ENCODE measurements at places on chromosomes 2 and 18.

GRCh38 chr2:13651684-13652131 is 935.0 kb downstream of the TRIB2 start:
- no peak for ATAC-seq

- no peak for ATAC-seq
These were observed 6.7 kb downstream of the SETBP1 start for GRCh38 chr18:44687421-44687820.

DNA sequence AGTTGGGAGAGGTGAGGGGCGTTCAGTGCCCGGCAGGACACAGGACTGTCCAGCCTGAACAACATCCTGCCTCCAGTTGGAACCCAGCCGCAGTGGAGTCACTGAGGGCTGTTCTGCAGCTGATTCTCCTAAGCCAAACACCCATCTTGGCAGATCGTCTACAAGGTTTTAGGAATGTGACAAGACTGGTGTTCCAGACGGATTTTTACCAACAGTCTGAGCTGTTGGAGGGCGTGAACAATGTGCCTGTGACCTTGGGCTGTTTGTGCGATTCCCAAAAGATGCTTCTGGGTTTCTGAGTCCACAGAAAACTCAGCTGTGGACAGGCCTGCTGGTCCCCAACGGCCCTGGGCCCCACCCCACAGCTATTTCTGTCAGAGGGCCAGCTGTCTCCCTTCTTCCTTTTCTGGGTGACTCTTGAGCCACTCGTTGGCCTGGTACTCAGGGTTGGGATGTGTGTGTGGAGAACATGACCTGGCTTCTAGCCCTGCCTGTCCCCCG is 5.7 kb downstream of the LRRFIP1 start:
- ATAC-seq, result peak; percentile 72

DNA sequence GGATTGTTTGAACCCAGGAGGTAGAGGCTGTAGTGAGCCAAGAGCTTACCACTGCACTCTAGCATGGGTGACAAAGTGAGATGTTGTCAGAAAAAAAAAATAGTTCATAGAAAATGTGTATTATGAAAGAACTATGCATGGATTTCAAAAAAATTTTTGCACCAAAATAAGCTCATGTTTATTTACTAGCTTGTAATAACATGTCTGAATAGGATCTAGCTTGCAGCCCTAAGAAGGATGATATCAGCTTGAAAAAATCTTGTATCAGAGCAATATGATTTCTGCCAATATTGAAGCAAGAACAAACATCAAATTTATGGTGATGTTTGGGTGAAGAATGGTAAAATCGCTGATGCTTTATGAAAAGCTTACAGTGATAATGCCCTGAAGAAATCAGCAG is 97.0 kb upstream of the RFX8 start:
- no peak for ATAC-seq

- ATAC-seq, result no peak
These were observed 268.9 kb downstream of the SP3 start for GRCh38 chr2:173696274-173696673.

DNA sequence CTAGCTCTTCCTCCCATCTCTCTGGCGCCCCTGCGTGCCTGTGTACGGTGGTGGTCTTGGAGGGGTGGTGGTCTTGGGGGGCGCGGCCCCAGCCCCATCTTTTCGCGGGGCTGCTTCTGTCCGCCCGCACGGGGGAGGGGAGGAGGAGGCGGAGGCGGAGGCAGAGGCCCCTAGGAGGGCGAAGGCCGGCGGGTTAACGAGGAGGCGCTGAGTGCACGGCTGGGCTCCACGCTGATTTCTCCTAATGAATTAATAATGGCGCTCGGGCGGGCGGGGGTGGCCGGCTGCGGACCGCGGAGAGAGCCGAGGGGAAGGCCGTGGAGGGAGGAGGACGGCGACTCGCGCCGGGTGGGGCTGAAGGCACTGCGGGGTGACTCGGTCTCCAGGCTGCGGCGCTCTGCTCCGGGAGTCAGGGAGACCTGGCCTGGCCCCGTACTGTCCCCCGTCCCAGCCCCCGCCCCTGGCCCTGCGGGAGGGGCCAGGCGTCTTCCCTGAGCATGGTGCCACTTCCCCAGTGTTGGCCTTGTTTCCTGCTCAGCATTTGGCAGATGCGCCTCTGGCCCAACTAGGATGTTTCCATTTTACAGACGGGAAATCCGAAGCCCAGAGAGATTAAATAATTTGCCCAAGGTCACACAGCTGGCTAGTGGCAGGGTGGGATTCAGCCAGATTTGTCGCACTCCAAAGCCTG is 6.0 kb downstream of the GAREM2 start:
- ATAC-seq, result peak; percentile 66

DNA sequence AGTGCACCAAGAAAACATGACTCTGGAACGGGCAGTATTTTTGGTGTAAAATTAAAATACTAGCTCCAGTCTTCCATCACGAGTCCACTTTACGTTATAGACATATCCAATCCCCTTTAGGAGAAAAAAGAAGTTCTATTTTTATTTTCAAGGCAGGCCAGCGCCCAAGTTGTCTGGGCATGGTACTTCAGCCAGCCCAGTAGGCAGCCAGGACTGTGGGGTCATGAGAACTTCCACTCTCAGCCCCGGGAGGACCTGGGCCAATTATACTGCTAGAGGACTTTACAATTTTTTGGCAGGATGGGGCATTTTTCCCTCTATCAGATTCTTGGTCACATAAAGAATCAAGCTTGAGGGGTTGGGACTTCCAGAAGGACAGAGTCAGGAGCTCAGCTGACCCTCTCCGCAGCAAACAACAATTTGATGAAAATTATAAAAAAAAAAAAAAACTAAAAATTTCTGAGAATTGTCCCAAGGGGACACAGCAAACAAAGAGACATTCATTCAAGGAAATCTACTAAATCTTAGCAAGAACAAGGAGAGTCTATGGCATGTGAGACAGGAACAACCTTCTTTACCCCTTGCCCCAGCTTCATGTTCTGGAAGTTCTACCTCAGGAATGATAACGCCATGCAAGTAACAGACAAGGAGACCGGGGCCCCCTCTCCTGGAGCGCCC is 37.3 kb upstream of the B3GNT2 start:
- no peak for ATAC-seq

- ATAC-seq, result no peak
These were observed 44.1 kb downstream of the FAM171B start for GRCh38 chr2:186737732-186738508.

- ATAC-seq, result no peak
These were observed 31.1 kb downstream of the DOK1 start for GRCh38 chr2:74585406-74586185.

DNA sequence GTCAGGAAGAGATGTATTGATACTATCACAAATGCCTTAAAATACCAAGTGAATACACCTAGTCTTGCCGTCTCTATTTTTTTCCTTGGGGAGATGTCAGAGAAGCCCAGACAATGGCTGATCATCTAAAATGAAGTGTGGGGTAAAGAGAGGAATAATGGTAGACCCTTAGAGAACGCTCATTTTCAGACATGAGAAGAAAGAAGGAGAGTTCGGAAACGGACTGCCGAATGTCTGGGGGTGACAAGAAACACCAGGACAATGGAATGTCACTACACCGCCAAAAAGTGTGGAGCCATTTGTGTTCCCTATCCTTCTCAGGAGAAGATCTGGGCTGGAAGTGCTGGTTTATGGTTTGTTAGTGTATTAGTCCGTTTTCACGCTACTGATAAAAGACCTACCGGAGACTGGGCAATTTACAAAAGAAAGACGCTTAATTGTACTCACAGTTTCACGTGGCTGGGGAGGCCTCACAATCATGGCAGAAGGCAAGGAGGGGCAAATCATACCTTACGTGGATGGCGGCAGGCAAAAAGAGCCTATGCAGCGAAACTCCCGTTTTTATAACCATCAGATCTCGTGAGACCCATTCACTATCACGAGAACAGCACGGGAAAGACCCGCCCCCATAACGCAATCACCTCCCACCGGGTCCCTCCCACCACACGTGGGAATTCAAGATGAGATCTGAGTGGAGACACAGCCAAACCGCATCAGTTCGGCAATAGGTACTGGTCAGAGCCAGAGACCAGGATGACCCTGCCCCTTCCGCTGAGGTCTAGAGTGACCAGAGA is 743.7 kb downstream of the GALR1 start:
- no peak for ATAC-seq

DNA sequence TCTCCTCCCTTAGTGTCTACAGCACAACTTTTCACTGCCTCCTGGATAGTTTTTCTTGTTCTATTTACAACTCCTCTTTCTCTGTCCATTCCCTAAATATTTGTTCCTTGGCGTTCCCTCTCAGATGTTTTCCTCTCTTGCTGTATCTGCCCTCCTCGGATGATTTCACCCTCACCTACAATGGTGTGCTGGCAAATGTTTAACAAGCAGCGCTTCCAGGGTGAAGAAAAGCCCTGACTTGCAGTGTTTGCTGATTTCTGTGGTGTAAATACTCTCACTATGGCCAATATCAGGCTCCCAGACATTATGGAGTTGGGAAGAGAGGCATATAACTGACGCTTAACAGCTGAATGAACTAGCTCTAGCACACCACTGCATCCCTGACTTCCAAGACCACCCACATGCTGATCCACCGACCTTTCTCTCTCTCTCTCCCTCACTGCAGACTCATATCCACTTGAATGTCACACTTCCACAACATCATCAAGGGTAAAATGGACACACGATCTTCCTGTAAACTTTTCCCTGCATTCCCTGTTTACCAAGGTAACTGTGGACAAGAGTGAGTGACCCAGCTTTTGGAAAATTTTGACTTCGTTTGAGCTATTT is 31.5 kb upstream of the SPTBN1 start:
- ATAC-seq, result no peak

- ATAC-seq, result no peak
These were observed 162.4 kb downstream of the DDX1 start for GRCh38 chr2:15753811-15754702.

GRCh38 chr2:29363111-29363510 is 247.9 kb downstream of the CLIP4 start:
- ATAC-seq, result no peak

GRCh38 chr18:50697509-50697908 is 122.3 kb downstream of the MRO start:
- ATAC-seq, result no peak

- ATAC-seq, result no peak
These were observed 22.1 kb downstream of the ABHD3 start for GRCh38 chr18:21682371-21683051.

- peak; percentile 68 for ATAC-seq
These were observed 36.5 kb downstream of the EFR3B start for GRCh38 chr2:25078170-25079049.

DNA sequence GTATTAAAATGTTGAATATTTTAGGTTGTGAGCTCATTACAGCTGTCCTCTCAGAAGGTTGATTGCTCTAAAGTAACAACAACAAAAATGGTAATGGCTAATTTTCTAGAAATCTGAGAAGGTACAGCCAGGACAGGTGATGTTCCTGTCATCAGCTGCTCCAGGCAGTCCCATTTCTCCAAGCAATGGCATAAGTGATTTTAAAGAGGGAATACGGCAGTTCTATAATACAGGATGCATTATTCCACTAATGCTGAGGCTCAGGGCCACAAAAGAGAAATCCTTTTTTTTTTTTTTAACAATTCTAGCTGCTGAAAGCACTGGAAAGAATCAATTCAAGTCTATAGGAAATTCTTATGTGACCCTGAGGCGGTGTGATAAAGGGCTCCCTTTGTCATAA is 199.9 kb downstream of the PMAIP1 start:
- ATAC-seq, result no peak

DNA sequence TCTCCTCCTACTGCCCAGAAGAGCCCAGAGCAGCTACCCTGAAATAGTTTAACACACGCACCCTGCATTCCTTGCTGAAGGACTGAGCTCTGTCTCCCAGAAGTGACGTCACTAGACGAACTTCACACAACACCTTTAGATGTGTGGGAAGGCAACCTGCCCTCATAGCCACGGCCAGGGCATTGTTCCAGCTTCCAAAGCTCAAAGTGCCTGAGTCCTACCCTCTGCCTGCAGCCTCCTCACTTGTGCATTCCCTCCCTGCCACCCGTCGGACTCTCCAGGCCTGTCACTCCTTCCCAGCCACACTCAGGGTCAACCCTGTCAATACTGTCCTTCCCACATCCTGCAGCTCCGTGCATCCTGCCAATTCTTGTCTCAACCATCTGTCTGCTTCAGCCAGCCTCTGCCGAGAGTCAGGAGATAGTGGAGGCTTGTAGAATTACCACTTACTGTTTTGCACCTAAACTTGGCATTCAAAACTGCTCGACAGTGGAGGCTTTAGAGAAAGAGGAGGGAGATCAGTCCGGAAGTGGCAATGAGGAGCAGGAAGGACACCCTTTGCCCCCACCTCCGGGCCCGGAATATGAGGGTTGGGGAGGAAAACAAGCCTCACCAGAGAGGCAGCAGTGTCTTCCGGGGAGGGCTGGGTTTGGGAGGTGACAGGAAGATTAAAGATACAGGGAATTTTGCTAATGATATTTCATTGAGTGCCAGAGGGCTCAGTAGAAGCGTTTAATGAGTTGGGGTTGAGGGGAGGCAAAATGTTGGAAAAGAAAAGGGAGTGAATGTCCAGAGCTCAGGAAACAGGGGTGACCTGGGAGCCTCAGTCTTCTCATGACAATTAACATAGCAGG is 72.3 kb upstream of the ATG16L1 start:
- no peak for ATAC-seq

DNA sequence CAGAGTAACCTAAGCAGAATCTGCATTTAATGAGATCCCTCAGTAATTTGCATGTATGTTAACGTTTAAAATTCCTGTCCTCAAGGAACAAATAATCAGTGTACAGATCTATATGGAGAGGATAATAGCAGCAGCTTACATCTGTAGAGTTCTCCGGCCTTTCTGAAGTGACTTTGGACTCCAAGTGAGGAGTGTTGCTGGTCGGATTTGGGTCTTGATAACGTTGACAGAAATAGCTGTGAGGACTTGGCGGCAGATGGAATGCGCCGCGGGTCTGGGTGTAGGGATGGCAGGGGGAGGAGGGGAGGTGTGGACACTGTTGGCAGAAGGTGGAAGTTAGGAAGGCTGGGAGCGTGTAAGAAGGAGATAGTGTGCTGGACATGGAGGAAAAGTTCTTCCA is 170.9 kb upstream of the GATA6 start:
- no peak for ATAC-seq

DNA sequence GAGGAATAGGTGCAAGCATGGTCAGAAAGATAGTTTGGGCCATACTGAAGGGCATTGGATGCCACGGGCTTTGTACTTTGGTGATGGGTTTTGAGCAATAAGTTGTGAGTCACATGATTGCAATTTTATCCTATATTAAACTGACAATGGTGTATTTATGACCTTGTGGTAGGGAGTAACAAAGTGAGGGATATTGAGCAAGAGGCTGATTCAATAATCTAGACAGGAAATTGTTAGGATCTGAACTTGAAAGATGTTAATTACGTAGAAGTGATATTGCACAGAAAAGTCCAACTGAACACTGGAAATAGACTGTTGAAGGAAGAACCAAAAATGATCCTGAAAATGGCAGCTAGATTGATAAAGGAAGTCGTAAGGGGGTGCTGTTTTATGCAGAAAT is 46.6 kb upstream of the TCF4 start:
- ATAC-seq, result no peak

DNA sequence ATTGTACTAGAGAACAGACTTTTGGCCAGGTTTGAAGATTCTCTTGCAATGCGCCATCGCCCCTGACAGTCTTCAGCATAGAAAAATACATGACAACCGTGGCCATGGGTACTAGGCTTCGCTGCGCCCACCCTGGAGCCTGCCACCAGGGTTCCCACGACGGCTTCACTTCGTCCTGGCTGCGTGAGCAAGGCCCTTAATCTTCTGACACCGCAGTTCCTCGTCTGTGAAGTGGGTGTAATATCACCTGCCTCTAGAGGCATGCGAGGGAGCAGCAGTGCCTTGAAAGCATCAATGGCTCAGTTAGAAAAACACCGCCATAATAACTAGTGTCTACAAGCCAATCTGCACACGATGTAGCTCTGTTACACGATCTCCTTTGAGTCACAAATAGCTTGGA is 175.2 kb upstream of the HS6ST1 start:
- no peak for ATAC-seq

- no peak for ATAC-seq
These were observed 10.2 kb downstream of the ZBTB14 start for GRCh38 chr18:5285326-5285725.
